Activated T-cell treated with anti-CD3 and anti-CD28 coated beads for 24 hours (primary cell): ENCODE measurements at places on chromosomes 7 and 10.

GRCh38 chr7:37669818-37670217, 13.7 kb upstream of the GPR141 start:
- no peak for DNase-seq

- no peak for DNase-seq
Measured at GRCh38 chr10:44373341-44373995, 11.4 kb downstream of the CXCL12 start.

GRCh38 chr7:10128748-10129147, 844.9 kb upstream of the PHF14 start:
- DNase-seq: no peak

GRCh38 chr7:92747041-92747835, 89.1 kb downstream of the CDK6 start:
- no peak for DNase-seq

DNA sequence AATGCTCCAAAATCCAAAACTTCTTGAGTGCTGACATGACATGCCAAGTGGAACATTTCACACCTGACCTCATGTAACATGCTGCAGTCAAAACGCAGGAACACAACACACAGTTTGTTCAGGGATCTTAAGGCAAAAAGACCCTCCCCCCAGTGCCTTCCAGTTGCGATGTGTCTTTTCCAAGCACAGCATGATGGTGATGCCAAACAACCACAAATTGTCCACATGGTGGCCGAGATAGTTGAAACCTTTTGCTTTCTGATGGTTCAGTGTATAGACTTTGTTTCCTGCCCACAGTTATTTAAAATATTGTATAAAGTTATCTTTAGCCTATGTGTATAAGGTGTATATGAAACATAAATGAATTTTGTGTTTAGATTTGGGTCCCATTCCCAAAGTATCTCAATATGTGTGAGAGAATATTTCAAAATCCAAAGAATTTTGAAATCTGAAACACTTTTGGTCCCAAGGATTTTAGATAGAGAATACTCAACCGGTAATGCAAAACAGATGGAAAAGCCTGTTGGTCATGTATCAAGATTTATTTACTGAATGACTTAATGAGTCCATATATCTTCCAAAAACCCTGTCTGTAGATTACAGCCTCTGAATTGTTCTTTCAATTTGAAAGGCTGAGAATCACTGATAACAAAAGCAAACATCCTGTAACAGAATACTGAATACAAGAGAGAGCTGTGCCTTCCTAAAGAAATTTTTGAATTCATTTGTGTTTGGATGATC, 93.4 kb upstream of the OIT3 start:
- DNase-seq: no peak

- DNase-seq: no peak
Measured at GRCh38 chr10:106424981-106425380, 739.5 kb downstream of the SORCS1 start.

- DNase-seq: no peak
Measured at GRCh38 chr7:4345004-4345403, 337.1 kb upstream of the FOXK1 start.

- DNase-seq: peak; percentile 57
Measured at GRCh38 chr7:27150568-27151340, 1.6 kb downstream of the HOXA3 start.

GRCh38 chr7:4861227-4861626, 603 bp downstream of the PAPOLB start:
- DNase-seq: no peak

- DNase-seq: no peak
Measured at GRCh38 chr7:42198974-42199668, 37.9 kb downstream of the GLI3 start.

- no peak for DNase-seq
Measured at GRCh38 chr10:69751214-69751613, 50.5 kb upstream of the COL13A1 start.

DNA sequence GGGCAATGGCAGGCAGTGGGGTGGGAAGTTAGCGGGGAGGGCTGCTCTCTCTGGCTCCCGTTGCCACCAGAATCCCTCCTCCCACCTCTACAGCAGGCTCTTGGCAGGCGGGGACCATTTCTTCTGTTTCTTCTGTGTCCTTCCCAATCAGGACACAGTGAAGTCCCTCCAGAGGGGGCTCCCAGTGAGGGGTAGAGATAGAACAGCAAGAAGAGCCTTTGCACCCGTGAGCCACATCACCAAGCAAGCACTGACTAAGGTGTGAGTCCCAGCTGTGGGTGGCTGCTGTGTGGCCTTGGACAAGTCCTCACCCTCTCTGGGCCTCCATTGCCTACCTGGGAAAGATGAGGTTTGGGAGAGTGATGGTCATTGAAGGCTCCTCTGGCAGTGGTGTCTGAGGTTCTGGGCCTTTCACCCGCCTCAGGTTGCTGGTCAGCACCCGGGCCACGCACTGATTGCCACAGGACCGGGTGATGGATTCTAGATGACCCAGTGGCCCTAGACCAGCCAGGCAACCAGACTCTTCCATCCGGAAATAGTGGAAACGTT, 26.0 kb upstream of the PCBD1 start:
- DNase-seq: no peak

GRCh38 chr10:8060010-8060703, 5.7 kb downstream of the GATA3 start:
- peak; percentile 55 for DNase-seq

- peak; percentile 49 for DNase-seq
Measured at GRCh38 chr7:101538596-101539459, 90.3 kb downstream of the MYL10 start.

GRCh38 chr10:130739016-130739756, 572.3 kb downstream of the TCERG1L start:
- DNase-seq: no peak

DNA sequence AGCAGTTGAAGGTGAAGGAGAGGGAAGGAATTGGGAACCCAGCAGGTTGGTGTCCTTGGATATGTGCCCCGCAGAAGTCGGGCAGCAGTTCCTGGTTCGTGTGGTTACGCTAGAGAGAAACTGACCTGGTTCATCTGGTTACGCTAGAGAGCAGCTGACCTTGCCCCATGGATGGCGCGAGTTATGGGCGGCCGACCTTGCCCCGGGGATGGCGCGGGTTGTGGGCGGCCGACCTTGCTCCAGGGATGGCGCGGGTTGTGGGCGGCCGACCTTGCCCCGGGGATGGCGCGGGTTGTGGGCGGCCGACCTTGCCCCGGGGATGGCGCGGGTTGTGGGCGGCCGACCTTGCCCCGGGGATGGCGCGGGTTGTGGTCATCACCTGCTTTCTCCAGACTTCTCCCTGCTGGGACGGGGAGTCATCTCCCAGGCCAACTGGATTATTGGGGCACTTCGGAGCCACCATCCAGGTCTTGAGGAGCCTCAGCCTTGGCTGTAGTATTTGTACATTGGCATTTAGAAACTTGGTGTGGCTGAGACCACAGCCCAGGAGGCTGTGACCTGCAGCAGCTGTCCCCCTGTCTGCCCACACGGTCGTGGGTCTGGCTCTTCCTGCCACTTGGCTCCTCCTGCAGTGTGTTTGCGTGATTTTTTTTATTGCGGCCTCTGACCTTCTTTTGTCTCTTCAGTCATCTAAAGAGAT, 6.1 kb downstream of the GET4 start:
- DNase-seq: no peak

DNA sequence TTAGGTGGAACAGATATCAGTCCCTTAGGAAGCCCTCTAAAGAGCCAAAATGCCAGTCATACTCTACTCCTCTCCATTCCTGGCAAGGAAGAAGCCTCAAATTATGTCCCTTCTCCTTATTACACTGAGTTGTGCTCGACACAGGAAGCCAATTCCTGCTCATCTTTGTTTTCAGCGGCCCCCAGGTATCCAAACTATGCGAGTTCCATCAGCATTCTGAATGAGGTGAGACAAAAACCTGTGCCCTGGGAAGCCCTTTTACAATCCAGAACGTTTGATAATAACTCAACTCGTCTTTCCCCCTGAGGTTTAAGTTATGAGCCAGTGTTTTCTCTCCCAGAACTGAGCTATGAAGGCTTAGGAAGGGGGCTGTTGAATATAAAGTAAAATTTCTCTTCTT, 580.5 kb downstream of the NXPH1 start:
- DNase-seq: no peak

DNA sequence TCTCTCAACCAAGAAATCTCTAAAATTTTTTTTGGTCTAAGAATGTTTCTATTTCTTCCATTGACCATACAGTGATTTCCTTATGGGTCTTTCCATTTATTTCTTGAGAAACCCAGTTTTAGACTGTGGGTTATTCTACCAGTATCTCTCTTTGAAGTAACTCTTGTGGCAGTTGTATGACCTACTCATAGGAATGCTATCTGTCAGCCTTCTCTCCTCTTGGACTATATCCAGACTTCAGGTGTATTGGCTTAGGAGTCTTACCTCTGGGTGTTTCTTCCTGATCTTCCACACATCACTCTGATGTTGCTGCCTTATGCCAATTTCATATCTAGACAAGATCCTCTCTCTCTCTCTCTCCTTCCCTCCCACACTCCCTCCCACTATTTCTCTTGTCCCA, 178.1 kb downstream of the BMPER start:
- DNase-seq: no peak

DNA sequence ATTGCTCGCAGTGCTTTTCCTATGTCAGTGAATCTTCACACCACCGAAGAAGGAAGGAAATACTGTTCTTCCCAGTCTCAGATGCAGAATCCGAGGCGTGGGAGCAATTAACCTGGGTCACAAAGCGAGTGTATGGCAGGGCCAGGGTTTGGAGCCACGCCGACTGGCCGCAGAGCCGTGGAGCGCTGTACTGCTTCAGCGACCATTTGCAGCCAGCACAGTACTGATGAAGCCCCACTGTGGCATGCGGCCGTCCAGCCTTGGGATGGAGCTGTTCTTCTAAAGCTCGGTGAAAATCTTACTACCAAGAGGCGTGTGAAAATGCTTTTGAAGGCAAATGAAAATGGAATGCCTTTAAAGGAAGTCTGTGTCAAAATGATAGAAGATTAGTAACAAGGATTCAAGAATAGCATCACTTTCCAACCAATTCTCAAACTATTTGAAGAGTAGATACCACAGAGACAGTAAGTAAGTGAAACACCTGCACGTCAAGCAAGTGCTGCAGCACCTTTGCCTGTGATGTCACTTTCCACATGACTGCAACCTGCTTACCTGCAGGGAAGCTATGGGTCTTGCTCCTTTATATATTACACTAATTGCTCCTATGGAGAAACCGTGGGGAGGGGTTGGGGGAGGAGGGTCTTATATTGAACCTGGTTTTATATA, 4.9 kb downstream of the PPP2R2D start:
- DNase-seq: no peak

DNA sequence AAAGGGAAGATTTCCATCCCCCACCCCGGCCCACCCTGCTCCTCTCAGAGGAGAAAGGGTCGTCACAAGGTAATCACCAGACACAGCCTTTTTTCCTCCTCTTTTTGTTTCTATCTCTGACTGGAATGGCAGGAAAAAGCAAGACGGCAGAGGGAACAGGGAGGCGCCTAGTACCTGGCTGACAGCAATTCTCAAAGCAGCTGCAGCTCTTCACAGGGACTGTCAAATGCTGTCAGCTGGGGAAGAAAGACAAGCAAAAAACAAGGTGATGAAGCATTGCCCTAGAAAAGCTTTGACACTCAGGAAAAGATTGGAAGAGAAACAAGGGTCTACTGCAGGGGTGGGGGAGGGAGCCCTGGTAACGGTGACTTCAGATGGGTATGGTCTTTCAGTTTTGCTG, 52.7 kb downstream of the GNA12 start:
- DNase-seq: no peak

GRCh38 chr10:81564143-81564542, 310.9 kb upstream of the NRG3 start:
- no peak for DNase-seq
